ENCODE measurements at places on chromosomes 13 and 19.

- DNase-seq = no peak
Measured at GRCh38 chr13:26255115-26255514, 1.2 kb downstream of the CDK8 start.

GRCh38 chr13:81051873-81052272 is 710.9 kb upstream of the SPRY2 start:
- no peak for DNase-seq

DNA sequence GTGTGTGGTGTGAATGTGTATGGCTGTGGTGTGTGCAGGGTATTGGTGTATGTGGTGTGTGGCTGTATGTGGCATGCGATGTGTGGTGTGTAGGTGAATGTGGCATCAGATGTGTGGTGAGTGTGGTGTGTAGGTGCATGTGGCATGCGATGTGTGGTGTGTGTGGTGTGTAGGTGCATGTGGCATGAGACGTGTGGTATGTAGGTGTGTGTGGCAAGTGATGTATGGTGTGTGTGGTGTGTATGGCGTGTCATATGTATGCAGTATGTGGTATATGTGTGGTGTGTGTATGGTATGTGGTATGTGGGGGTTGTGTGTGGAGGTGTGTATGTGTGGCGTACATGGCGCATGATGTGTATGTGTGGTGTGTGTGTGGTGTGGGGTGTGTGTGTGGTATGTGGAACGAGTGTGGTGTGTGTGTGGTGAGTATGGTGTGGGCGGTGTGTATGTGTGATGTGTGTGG is 63.4 kb downstream of the PEPD start:
- DNase-seq = no peak

- no peak for DNase-seq
Measured at GRCh38 chr13:107258599-107259187, 690.8 kb upstream of the ARGLU1 start.

GRCh38 chr19:54434112-54434872 is 14.7 kb upstream of the LENG8 start:
- peak; percentile 76 for DNase-seq

DNA sequence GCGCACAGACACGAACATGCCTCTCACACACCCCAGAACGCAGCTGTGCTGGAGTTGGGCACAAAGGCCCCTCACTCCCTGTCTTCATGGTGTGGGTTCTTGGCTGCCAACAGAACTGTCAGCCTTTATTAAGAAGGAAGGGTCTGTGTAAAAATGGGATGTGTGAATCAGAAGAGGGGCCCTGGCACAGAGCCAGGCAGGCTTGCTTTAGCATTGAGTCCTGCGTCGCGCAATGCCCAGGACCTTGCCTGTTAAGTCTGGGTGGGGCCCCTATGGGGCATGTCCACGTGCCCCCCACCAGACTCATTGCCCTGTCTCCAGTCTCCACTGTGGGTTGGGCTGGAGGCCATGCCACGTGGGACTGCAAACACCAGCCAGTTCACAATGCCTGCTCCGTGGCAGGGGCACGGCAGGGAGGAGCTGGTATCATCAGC is 84.8 kb downstream of the SLC7A1 start:
- no peak for DNase-seq

GRCh38 chr13:103931331-103931845 is 865.2 kb upstream of the SLC10A2 start:
- DNase-seq = no peak

DNA sequence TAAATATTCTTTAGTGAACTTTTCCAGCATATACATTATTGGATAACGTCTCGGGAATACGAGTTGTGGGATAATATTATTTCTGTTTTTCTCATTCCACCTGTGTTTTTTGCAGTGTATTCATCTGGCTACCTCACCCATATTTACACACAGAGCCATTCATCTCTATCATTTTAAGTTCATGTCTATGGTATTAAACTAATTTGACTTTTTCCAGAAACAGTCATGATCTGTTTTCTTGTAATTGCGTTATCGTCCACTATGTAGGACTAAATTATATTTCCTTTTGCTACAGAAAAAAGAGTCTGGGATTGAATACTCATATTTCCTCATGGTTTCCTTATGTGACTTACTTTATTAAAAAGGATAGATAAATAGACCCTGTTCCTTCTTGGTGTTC is 2.7 kb downstream of the ATP11A start:
- DNase-seq = no peak

GRCh38 chr13:32977321-32977720 is 38.9 kb upstream of the KL start:
- no peak for DNase-seq

- DNase-seq = no peak
Measured at GRCh38 chr19:15944401-15944800, 4.4 kb upstream of the OR10H4 start.

DNA sequence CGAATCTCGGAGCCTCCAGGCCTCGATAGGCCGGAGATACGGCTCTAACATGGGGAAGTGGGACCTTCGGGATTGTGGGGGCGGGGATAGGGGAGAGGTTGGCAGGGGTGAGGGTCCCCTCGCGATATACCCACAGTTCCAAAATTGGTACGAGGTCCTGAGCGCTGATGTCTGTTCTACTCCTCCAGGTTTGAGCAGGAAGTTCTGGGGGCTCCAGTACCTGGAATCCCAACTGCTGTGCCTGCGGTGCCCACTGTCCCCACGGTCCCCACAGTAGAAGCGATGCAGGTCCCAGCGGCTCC is 447 bp downstream of the RBM42 start:
- DNase-seq = no peak
